ENCODE measurements at places on chromosomes 1 and 21.

DNA sequence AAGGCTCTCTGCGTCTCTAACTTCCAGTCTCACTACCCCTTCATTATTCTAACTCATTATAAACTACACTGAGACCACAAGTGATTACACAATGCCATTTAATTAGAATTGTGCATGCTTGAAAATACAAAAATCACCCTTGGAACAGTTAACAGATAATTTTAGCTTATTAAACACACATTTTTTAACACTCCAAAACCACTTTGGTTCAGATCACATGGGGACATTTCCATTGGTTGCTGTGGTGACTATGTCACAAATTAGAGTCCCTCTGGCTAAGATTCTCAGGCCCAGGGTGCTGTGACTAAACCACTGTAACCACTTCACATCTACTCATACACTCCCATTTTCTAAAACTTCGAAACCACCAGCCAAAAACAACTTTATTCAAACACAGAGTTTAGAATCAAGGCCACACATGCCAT is 43.0 kb downstream of the JAK1 start:
- peak; percentile 43 for DNase-seq

DNA sequence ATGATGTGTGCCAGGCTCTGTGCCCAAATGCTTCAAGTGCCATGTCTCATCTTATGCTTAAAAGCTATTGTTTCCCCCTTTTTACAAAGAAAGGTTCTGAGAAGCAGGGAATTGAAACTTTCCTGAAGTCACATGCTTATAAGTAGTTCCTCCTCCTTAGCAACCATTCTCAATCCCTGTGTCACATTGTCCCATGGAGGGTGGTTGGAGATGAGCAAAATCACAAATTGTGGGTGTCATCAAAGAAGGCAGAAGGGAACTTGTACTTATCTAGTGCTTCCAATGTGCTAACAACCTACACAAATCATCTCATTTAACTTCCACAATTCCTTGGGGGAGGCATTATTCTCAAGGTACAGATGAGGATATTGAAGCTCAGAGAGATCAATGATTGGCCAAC is 10.1 kb upstream of the ERICH3 start:
- no peak for DNase-seq

GRCh38 chr1:66069976-66070876 is 277.5 kb downstream of the PDE4B start:
- no peak for DNase-seq

DNA sequence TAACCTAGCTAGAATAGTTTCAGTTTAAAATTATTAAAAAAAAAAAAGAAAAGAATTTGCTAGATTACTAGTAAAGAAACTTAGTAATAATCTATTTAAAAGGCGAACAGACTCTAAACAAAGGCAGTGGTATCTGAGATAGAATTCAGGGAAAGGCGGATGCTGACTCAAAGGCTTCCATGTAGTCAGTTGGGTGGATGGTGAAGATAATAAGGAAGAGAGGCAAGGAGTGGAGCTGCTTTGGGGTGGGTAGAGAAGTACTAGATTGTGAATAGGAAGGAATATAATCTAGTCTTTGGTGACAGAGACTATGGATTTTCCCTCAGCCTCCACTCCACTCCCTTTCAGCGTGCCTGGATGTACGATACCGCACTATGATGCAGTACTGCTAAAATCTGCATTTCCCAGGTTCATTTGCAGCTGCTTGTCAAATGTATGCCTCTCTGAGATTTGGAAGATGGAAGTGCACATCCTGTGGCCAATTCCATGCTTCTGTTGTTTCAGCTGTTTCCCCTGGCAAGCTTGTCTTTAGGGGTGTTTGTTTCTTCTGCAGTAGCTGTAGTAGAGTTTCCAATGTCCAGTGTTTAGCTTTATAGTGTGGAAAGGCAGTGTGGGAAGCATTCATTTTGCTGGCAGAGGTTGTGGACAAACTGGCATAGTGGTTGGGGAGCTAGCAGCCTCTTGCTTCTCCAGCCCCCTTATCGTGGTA is 184.6 kb upstream of the NRIP1 start:
- DNase-seq: no peak

DNA sequence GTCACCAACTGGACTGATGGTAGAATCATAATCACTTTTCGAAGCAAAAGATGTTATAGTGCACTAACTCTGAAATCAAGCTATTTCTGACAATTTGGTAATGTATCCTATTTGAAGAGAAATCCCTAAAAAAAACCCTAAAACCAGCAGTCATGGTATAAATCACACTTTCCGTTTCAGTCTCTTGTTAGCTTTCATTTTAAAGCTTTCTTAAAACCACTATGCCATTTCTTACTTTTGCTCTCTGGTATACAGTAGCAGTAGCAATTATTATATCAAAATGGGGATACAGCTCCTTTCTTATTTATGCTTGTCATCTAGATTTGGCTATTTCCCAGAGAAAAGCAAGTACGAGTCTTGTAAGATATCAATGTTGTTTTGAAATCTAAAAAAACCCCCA is 323.3 kb downstream of the KCTD3 start:
- no peak for DNase-seq

- no peak for DNase-seq
Measured at GRCh38 chr1:14626869-14627607, 28.6 kb downstream of the KAZN start.

DNA sequence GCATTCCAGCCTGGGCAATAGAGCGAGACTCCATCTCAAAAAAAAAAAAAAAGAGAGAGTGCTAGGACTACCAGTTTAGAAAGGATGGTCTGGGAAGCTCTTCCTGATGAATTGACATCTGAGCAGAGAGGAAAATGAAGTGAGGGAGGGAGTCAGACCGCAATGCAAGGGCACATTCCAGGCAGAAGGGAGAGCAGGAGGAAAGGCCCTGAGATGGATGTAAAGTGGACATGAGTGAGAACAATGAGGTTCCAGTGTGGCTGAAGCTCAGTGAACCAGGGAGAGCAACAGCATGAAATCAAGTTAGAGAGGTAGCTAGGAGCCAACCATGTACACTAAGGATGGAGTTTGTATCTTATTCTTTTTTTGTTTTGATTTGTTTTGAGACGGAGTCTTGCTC is 55.9 kb upstream of the SPOCD1 start:
- DNase-seq: no peak

DNA sequence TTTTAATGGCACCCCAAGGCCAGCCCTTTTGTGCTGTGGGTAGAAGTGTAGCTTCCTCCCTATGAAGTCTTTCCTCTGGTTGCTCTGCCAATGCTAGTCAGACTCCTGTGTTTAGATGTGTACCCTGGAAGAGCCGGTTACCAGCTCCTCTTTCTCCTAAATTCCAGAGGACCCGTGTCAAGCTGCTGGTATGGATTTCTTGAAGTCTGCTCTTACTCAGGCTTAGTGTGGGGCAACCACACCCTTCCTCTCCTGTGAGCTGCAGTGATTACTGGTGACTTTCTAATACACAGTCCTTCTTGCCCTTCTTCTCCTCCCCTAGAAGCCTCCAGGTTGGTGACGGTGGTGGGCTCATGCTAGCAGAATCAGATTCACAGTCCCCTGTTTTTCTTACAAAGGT is 74.1 kb upstream of the AKT3 start:
- DNase-seq: no peak

- DNase-seq: no peak
Measured at GRCh38 chr1:8408151-8408839, 90.4 kb downstream of the SLC45A1 start.

DNA sequence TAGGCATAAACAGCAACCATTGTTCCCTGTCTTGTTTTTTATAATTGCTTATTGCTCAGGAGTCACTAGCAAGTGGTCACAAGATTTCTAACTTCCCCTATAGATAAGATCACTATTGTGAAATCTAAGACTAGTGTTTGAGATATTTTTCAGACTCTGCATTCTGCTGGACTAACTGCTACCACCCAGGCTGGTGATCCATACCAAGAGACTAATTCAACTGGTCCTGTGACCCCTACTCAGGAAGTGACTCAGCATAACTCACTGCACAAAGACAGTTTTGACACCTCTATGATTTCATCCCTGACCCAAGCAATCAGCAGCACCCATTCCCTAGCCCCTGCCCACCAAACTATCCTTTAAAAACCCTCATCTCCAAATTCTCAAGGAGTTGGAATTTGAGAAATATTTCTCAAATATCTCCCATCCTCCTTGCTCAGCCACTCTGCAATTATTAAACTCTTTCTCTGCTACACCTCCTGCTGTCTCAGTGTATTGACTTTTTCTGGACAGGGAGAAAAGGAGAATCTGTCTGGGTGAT is 52.7 kb downstream of the TRIM33 start:
- DNase-seq: peak; percentile 66

- DNase-seq: no peak
Measured at GRCh38 chr1:94851571-94851970, 31.4 kb downstream of the SLC44A3 start.

DNA sequence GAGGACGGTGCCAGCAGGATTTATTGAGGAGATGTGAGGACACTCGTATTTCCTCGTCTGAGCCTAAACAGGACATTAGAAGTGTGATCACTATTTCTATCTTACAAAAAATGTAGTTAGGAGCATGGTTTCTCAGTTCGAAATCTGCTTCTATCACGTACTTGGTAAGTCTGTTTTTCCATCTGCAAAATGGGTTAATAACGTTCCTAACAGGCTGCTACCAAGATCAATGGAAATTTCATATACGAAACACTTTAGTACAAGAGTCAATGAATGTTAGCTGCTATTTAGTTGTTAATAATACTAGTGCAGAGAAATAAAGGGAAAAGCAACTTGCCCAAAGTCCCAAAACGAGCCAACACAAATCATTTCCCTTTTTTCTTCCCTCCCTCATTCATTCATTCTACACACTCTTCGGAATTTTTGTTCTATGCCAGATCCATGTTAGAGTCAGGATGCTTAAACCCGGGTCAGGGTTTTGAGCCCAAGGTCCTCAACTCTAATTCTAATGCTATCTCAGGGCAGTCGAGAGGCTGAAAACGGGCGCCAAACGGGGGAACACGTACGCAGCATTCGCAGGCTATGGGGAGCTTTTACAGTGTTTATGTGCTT is 608 bp downstream of the SNRNP40 start:
- no peak for DNase-seq

GRCh38 chr1:246609632-246610031 is 43.4 kb downstream of the CNST start:
- no peak for DNase-seq
